ENCODE measurements at places on chromosomes 13 and 19.

GRCh38 chr13:110382830-110383229 lies 75.7 kb downstream of the COL4A2 start:
- no peak for DNase-seq

DNA sequence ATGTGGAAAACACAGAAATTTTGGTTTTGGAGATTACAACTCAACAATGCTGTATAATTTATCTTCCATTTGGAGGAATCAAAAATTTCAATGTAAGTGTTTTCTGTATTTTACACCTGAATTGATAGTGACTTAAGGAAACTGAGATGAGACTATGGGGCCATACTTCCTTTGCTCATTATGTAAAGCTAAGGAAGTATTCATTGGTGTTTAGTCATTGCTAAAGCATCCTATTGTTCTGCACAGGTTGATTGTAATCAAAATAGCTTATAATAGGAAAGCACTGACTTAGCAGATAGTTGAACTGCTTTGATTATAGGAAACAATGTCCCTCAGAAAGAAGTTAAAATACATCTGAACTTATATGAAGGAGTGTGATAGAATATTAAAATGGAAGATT lies 244.4 kb upstream of the SLITRK5 start:
- DNase-seq = no peak

- DNase-seq = no peak
Measured at GRCh38 chr13:61695147-61695546, 279.5 kb upstream of the PCDH20 start.

DNA sequence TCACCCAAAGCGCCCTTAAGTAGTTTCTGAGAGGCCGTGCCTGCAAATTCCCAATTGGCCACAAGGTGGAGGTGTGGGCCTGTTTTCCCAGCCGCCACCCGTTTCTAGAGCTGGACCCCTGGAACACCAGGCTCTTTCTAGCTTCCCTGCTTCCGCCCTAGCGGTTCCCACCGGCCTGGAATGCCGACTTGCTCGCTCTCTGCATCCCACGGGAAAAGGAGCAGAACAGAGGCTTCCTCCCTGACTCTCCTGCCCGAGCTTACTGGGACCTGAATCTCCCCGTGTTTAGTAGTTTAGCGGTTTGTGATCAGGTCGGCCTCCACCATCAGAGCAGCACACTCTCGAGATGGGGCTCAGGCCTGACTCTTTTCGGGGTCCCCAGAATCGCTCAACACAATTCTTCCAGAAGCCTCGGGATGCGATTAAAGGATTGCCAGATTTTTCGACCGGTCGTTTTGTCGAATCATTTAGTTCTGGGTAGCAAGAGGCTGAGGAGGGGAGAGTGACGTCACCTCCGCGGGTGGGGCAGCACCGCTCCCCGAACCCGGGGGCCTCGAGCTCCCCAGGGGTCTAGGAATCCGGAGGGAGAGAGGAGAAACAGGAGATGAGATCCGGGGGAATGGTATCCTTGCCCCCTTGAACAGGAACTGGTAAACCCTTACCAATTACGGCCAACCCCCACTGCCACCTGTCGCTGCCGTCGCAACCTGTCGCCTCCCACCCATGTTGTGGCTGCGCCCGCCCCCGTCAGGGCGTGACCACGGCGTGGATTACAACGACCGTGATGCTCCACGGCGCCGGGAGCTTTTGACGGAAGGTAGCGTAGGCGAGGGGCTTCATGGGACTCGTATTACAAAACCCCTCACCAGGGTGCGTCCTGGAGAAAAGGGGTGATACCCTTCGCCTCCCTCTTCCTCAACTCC lies 8.0 kb downstream of the NAPSA start:
- DNase-seq = peak; percentile 90

GRCh38 chr19:16927883-16928282 lies 39.1 kb downstream of the F2RL3 start:
- no peak for DNase-seq

DNA sequence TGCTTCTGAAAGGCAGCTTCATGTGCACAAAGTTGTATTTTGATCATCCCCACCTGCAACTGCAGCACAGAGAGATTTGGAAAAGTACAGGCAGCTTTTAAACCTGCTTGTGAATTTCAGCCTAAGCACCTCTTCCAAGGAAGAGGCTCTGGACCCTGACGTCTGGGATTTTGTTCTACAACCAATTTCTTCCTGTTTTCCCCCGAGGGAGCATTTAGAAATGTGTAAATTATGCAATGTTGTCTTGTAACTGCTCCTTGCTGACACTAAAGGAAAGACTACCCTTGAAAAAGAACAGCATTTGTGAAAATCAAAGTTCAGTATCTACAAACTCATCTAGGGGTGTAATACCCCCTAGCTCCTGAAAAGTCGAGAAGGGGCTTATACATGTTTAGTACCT lies 15.4 kb downstream of the MED26 start:
- DNase-seq = no peak

DNA sequence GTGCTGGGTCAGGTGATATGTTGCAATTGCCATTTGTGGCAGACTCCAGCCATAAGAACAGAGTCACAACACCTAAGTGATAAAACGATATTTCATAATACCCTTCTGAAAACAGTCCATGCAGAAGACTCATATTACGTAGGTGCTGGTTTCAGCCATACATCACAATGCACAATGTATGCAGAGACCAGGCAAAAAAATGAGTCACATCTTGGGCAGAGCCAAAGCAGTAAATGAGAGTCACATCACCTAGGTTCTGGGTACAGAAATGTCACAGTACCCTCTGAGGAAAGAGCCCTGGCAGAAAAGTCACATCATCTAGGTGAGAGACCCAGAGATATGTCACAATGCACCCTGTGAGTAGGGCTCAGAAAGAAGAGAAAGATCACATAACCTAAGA lies 125.2 kb upstream of the ZNF91 start:
- DNase-seq = no peak

- DNase-seq = no peak
Measured at GRCh38 chr13:112225429-112226090, 150.6 kb upstream of the SPACA7 start.

DNA sequence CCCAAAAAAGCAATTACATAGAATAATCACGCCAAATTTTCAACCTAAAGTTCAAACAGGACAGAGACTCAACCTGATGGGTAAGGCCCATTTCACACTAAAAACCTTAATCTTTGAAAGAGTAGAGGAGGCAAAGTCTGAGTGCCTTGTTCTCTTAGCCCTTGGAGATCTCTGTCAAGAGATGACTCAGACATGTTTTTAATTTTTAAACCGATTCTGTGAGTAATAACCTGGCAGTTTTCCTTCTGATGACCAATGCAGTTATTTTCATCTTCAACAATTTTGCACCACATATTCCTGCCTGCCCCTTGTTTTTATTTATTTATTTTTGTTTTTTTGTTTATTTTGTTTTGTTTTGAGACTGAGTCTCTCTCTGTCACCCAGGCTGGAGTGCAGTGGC lies 11.5 kb upstream of the TNFSF9 start:
- DNase-seq = no peak

- no peak for DNase-seq
Measured at GRCh38 chr13:111423168-111423785, 102.8 kb downstream of the TEX29 start.

GRCh38 chr13:28413999-28414398 lies 80.9 kb downstream of the FLT1 start:
- no peak for DNase-seq

GRCh38 chr19:35609851-35610353 lies 2.6 kb upstream of the HAUS5 start:
- DNase-seq = peak; percentile 50

DNA sequence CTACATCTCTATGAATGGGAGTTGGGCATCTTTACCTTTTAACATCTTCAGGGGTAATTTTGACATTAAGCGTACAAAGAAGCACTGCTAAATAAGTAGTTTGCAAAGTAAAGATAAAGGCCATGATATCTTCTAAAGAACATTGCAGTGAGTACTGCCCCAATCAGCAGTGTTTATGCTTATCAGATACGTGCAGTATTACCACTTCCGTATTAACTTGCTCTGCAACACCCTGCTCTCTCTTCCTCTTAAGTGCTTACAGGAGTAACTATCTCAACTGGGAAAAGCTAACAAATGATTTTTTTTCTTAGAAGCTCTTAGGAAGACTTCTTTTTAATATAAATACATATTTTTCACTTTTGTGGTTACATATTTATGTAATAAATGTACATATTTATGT lies 793.7 kb upstream of the SLC10A2 start:
- no peak for DNase-seq

- no peak for DNase-seq
Measured at GRCh38 chr13:48334534-48335127, 31.1 kb downstream of the RB1 start.

- DNase-seq = no peak
Measured at GRCh38 chr13:101412076-101412475, 4.2 kb downstream of the NALCN start.

DNA sequence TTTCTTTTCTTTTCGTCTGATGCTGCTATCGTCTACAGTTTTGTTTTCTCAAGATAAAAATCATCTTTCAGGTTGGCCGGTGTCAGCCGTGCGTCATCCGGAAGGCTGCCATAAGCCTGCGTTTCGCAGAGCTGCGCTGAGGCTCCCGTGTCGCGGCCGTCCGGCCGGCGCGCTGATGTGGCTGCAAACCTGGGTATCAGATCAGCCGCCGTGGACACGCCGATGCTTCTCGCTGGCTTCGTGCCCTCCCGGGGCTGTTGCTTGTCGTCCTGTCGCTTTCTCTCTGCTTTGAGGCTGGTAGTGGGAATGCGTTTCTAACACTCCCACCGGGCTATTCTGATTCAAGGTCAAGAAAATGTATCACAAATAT lies 45.9 kb upstream of the TFDP1 start:
- DNase-seq = no peak

DNA sequence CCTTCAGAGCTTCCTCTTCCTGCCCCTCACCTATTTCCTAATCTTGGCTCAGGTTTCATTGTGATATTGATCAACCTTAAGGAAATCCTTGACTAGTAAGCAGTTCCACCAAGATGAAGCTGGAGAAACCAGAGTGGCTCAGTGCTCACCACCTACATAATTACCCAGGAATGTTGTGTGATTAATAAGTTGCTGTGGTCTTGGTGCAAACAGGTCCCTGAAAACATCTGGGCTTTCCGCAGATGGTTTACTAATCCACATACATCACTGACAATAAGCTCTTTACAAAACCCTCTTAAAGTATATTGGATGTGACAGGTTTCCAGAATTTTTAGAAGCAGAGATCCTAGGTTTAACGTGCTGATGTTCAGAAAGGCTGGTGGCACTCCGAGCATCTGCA lies 8.6 kb upstream of the SERP2 start:
- DNase-seq = no peak

DNA sequence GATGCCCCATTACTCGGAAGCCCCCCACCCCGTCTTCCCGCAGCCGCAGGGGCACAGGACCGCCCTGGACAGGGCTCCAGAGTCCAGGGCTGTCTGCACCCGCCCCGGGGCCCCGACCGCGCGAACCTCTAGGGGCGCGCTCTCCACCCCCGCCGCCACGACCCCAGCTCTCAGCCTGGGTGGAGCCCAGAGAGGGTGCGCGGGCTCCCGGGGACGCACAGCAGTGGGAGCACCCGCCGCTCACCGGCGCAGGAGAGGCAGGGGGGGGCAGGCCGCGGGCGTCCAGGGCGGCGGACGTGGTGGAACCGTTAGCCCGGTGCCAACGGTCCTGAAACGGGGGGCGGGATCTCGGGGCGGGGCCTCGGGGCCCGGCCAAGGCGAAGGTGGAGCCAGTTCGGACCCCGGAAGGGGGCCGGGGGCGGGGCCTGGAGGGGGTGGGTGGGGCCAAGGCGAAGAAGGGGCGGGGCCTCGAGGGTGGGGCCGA lies at the start of gene ATP8B3:
ATP8B3 (minus strand) TSS at position 335 of the 484 bp plus-strand sequence. CDS start 540 bp downstream, outside the sequence.
- DNase-seq = no peak

- DNase-seq = no peak
Measured at GRCh38 chr13:98586400-98587345, 9.8 kb upstream of the STK24 start.

DNA sequence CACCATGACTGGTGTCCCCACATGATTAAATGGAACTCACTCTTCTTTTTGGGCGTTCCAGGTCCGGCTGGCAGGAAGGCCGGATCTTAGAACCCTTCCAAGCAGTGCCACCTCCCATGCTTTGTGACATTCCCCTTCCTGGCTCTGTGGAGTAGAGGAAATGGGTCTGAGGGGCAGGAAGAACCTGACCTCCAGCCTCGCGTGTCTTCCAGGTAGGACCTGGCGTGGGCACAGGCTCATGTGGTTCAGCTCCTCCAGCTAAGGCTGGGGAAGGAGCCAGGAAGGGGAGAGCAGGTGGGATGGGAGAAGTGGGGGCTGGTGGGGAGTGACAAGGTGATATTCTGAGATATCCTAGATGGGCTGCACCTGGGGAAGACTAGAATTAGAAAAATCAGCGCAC lies 2.1 kb downstream of the TMEM255B start:
- no peak for DNase-seq

- no peak for DNase-seq
Measured at GRCh38 chr13:52879950-52880741, 31.7 kb upstream of the PCDH8 start.

- DNase-seq = no peak
Measured at GRCh38 chr13:59948686-59949085, 215.0 kb downstream of the DIAPH3 start.

- no peak for DNase-seq
Measured at GRCh38 chr19:31261019-31261602, 88.1 kb downstream of the TSHZ3 start.

DNA sequence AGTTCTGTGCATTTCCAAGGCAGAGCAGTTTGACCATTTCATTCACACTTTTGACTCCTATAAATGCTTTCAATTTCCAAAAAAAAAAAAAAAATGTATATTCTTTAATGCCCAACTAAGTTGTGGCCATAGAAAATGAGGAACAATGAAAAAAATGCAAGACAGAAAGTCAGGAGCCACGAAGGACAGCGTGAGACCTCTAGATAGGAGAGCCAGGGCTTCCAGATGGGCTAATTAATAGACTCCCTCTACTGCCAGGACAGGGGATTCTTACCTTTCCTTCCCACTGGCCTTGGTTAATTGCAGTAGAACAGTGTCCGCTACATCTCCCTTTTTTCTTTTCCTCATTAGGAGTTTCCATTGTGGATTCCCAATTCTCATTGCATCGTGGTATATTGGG lies 8.6 kb downstream of the FPR3 start:
- no peak for DNase-seq

- DNase-seq = no peak
Measured at GRCh38 chr19:18562086-18562485, 4.4 kb downstream of the KXD1 start.

All from CD4-positive, alpha-beta memory T cell (primary cell).